ENCODE measurements at places on chromosomes 5 and 9. TPM values are rescaled to one million over a fixed set of nuclear protein-coding genes. Genes with fewer than 3 reads are reported as not detected.

DNA sequence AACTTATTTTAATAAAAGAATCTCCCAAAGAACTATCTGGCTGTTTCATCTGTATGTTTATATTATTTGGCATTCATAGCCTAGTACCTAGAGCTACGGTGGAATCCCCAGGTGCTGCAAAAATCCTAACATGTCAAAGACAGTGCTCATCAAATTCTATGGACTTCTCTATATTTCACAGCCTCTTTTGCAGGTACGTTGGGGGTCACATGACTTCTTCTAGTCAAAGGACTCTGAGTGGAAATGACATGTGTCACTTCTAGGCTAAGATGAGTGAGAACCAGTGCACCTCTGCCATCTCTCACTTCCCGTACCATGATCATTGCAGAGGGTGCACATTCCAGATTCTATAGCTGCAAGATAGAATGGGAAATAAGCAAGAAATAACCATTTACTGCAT, 72.5 kb upstream of the PTGER4 start:
- no peak for DNase-seq

DNA sequence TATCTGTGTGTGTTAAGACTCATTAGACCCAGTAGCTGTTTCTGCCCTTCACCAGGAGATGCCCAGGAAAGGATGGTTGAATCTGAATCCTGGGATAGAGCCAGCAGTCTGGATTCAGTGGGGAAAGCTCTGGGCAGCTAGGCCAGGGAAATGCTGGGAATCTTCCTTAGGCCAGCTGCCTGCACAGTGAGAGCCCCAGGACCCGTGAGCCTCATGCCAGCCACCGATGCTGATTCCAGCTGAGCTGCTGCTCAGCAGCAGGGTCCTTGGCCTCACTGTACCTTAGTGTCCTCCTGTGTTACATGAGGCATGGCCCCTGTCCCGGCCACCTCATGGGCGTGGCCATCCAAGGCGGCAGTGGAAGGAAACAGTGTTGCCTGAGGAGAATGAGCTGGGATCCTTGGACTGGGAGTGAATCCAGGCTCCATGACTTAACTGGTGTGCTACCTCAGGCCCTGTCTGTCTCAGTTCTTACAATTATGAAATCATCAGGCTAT, 87.1 kb downstream of the AMBP start:
- DNase-seq = no peak

- DNase-seq = no peak
These were observed 93.5 kb upstream of the TNPO1 start for GRCh38 chr5:72722792-72723452.

Gene ZNF483
- total RNA-seq = 2.0 TPM

DNA sequence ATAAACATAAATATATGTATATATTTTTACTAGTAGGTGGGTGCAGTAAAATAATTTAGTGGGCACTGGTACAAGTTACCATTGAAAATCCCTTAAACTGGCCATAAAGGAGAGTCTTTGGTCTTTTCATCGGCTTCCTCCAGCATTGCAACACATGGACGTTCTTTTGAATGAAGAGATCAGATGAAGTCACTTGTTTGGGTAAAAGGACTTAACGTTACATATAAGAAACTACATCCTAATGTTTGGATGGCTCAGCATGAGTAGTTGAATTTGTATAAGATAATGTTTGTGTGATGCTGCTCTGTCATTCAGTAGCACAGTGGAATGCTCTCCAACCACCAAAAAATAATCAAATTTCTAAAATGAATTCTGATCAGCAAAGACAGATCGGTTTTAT, 31.6 kb downstream of the AFAP1L1 start:
- DNase-seq = no peak

Gene PCDHGA5
- 4.2 TPM for total RNA-seq

DNA sequence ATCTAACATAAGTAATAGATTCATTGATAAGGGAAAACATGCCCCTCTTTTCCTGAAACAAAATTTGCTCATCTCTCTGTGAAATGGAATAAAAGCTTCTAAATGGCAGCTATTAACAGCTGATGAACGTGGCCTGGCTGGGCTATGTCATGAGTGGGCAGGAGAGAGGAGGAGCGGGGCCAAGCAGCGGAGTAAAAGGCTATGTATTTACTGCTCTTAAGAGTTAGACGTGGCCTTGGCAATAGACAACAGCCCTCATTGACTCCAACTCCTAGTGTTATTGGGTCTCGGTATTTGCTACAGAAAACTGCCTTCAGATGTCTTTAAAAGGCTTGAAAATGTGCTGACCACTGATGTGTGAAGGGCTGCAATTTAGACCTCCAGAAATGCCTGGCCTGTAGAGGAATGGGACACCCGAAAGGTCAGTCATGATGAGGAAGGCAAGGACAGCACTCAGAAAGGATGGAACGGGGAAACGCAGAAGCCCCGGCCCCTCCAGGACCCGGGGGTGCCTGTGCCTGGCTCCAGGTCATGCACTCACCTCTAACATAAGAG, 116.8 kb downstream of the PDZD2 start:
- no peak for DNase-seq

DNA sequence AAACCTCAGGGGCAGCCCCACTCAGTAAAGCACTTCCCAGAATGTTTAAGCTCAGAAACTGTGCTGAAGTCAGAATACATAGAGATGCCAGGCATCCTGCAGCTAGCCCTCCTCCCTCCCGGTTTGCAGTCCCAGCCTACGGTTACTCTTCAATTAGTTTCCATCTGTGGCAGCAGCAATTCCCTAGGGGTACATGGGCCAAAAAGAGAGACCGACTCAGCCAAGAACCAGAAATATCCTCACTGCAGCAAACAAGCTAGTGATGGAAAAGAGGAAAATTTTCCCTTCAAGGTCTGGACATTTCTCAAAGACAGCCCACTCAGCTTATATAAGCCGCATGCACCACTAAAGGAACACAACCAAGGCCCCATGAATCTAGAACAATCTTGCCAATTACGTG, 89.1 kb upstream of the PPP2R2B start:
- DNase-seq = no peak

Gene BHMT
- not detected for total RNA-seq

DNA sequence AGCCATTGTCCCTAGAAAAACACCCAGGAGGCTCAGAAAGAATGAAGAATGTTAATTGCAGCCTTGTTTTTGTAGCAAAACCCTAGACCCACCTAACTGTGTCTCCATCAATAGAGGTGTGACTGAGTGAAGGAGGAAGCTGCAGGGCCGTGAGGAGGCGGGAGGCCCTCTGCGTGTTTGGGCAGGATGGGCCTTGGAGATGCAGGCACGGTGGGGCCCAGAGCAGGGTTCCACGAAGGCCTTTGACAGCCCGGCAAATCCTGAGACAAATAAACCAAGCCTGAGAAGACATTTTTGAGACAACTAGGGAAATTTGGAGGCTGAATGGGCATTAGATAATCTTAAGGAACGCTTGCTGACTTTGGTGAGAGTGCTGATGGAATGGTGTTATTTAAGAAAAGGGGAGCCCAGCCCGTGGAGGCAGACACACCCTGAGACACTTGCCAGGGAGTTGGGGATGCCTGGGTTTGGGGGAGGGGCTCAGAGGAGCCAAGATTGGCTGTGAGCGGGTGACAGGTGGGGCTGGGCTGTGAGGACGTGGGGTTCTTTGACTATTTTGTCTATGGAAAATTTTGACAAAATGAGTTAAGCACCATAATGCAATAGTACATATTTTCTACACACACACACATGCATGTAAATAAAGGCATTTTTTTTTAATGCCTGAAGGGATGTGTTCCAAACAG, 48.8 kb downstream of the BARX1 start:
- peak; percentile 15 for DNase-seq

Gene PRR7
- total RNA-seq = 1.1 TPM

DNA sequence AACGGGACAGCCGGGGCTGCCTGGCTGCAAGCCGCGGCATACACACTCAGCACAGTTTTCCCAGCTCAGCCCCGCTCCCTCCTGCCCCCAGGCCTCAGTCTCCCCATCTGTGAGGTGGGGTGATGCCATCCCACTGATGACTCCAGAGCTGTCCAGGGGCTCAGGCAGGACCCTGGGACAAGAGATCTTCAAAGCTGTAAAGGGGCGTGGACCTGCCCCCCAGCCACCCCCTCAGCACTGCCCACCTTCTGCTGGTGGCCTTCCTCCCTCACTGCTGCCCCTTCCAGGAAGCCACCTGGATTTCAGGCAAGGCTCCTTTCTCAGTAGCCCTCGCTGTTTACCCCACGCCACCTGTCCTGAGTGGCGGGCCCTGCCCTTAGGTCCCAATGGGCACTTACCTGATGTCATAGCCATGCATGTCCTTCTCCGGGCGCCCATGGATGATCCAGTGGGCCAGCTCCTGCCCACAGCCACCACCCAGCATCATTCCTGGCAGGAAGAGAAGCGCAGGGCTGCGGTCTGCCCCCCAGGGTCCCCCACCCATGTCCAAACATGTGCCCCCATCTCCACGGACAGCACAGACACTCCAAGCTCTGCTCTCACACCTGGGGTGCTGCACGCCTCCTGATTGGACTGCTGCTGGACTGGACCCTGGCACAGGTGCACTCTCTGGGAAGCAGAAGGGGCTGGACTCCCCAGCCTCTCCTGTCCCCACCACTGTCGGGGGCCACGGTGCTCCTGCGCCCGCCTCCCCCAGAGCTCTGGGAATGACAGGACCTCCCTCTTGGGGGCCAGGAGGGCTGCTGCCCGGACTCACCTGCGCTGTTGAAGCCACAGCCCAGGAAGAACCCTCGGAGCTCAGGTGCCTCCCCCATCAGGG, 25.7 kb downstream of the SARDH start:
- no peak for DNase-seq

Measured in mucosa of descending colon (tissue), 3 donors.